ENCODE measurements at places on chromosomes 7 and 10.

GRCh38 chr10:29496341-29497162, 138.2 kb downstream of the SVIL start:
- peak; percentile 78 for DNase-seq

GRCh38 chr10:43892062-43892770, 243.5 kb upstream of the ZNF32 start:
- DNase-seq = peak; percentile 53

- DNase-seq = no peak
These were observed 23.8 kb upstream of the GSDME start for GRCh38 chr7:24781106-24781505.

DNA sequence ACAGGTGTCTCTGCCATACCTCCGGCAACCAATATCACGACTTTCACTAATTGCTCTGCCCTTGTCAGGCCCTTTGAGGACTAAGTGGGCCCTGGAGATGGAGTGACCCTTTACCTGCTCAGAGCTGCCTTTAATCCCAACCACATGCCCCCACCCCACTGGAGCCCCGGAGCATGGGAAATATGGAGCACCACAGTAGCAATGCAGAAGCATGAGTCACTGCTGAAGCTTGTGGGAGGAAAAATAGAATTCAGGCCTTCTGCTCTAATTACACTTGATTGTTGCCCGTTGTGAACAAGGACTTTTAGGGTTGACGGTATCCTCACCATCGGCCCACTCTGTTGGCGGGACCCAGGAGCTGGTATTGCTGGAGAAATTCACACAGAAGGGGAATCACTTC, 52.5 kb upstream of the FRMD4A start:
- DNase-seq = peak; percentile 51

DNA sequence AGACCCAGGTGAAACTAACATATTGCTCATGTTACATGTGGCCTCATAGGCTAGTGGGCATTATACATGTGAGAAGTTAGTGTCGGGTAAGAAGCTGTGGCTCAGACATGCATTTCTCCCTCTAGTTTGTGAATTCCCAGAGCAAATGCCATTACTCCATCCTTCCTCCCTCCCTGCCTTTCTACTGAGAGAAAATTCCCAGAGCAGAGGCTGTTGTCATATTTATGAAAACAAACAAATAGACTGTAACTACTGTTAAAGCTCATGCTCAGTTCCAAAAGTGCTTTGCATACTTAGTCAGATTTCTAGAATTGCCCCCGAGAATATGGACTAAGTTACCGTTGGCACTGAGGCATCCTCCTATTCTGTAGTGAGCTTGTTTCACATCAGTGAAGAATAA, 29.0 kb downstream of the ZNRF2 start:
- no peak for DNase-seq

GRCh38 chr10:5944389-5945189, 32.8 kb downstream of the IL15RA start:
- DNase-seq = peak; percentile 98

DNA sequence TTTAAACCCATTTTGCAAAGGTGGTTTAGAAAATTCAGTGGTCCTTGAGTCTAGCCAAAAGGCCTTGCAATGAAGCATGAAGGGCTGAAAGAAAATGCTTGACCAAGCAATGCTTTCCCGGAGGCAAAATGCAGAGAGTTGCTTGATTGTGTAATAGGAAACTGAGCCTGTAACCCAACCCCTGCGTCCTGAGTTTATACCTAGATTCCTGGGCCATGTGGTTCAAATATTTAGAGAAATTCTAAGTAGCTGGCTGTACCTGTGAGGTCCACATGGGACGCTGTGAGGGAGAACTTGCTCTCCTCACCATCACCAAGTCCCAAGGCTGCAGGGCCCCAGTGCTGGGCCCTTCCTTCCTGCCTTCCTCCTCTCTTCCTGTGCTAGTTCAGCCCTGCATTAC, 45.7 kb downstream of the CXCL12 start:
- peak; percentile 3 for DNase-seq

All from ELR (cell line).